ENCODE measurements at places on chromosomes 6 and 20.

DNA sequence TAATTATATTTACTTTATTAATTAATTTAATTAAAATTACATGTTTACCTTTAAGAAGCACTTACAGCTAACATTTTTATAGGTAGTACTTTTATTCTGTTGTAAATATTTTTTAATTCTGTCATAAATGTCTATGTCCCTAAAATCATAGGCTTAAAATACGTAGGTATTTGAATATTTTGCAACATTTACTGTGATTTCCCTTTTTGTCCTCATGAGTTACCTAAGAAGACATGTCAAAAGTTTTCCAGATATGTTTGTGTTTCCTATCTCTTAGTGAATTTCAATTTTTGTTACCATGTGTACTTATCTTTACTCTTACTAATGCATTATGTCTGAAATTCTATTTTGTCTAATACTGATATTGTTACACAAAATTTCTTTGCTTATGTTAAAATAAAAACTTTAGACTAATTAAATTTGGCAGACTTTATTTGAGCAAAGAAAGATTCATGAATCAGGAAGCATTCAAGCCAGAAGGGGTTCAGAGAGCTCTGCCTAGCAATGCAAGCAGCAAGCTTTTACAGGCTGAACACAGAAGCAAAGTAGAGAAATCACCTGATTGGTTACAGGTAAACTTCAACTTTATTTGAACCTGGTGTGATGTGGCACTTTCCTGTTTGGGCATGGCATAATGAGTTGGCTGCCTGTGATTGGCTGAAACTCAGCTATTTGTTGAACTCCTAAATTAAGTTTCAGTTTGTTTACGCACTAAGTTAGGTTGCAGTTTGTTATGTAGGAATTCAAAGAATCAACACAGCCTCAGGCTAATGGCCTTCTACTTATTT is 123.2 kb upstream of the TMEM170B start:
- DNase-seq = no peak

DNA sequence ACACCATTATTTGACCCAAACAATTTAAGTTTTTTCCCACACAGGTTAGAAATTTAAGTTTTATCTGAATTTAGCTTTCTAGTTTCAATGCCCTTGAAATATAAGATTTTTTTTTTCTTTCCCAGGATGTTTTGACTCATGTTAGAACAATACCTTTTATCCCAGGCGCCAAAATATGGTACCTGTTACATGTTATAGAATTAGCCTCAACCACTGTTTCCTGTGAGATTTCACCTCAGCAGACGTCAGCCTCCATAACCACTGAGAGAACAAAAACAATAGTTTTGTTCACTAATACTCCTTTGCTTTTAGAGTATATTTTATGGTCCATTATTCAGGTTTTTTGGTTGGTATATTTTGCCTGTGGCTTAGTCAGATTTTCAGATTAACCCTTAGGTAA is 302.9 kb downstream of the CDKAL1 start:
- DNase-seq = no peak

- DNase-seq = no peak
Measured at GRCh38 chr20:845226-845868, 11.8 kb downstream of the FAM110A start.

DNA sequence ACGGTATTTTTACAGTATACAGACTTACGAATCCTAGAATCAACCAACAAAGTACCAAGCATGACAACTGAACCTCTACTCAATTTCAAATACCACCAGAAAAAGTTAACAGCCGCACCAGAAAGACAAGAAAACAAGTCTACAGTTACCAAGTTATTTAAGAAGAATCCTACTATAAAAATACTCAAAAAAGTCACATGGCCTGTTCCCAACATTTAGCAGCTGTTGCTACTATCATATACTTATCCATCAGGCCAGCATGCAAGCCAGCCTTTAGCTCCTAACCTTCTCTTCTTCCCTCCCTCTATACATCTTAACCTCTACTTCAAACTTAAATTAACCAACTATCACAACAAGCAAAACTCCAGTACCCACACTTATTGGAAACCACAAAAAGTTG is 1.9 kb downstream of the SYNCRIP start:
- no peak for DNase-seq

GRCh38 chr6:6942091-6942490 is 165.7 kb upstream of the RREB1 start:
- DNase-seq = no peak

DNA sequence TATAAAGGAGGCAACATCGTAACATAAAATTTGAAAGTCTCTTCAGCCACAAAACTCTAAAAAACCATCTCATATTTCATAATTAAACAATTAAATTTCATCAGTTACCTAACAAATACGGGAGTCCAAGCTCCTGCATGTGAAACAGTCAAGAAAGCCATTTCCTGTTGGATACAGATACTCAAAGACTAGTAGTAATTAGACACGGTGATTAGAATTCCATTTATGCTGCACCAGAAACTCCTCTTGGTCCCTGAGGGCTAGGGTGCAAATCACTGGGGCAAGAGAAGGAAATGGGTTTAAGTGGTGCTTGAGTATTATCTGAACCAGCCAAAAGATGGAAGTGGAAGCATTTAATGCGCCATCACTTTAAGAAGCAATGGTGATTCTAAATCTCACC is 27.4 kb downstream of the TRAM2 start:
- DNase-seq = no peak

Data from ovary (tissue), 10 donors.